ENCODE measurements at places on chromosomes 4 and X.
A peak's percentile ranks its signal among the peaks of the same experiment; 100 is the strongest.

DNA sequence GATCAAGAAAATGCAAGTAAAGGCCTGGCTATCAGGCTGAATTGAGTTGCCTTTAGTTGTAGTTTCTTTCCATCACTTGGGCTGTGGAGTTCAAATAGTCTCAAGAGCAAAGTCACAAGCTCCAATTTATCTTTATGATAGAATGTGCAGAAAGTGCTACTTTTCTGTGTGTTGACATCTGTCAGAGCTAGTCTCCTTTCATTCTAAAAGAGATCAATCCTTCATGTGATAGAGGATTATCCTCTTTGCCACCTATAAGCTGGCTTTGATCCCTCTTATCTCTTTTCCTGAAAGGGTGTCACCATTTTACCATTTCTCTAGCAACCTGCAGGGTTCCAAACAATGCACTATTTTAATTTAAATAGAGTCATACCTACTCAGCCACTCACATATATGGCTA is 224.9 kb downstream of the TEX13A start:
- DNase-seq: no peak

GRCh38 chr4:156974264-156974663 is 2.7 kb upstream of the PDGFC start:
- no peak for DNase-seq

- no peak for DNase-seq
Measured at GRCh38 chr4:184248216-184248615, 30.5 kb upstream of the ENPP6 start.

DNA sequence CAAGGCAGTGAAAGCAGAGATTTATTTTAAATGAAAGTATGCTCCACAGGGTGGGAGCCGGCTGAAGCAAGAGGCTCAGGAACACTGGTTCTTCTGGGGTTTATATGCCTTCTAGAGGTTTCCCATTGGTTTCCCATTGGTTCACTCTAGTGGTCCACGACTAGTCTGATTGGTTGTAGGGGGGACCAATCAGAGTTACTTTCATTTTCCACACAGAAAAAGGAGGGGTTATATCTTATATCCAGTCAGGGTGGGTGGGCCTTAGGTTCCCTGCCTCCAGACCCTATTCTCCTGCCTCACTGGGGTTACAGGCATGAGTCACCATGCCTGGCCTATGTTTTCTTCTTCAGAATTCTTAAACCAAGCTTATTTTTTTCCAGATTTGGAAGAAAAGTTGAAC is 101.6 kb downstream of the KLHL8 start:
- DNase-seq: peak; percentile 54

DNA sequence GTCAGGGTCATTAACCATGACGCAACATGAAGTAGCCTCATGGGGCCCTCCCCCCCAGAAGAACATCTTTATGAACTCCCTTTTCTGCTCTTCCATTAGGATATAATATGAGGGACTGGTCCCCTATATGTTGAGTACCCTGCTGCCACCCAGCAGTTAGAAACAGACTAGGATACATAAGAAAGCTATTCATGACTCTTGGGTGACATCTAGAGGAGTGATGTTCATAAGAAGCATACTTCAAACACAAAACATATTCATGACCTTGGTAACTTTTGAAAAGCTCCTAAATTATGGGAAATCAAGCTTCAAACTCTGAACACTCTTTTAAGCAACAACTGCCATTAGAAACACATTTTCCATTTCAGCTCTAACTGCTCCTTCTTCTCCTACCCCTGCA is 155.2 kb upstream of the SPIN4 start:
- peak; percentile 0 for DNase-seq

DNA sequence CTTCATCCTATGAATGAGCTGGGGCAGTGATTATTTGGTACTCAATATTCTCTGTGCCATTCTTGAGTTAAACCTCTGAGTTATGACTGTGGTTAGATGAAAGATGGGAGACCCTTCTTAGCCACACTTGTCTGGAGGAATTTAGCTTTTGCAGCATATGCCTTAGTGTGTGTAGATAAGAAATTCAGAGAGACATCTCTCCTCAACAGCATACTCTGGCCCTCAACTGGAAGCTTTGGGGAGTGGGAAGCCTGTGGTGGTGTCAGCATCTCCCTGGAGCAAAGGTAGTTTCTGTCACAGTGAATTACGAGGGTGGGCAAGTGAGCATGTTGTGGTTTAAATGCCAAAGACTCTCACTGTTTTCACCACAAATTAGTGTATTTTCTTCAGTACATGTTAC is 58.7 kb downstream of the UGT2A3 start:
- DNase-seq: no peak

GRCh38 chrX:85109235-85109634 is 105.6 kb downstream of the APOOL start:
- no peak for DNase-seq

- DNase-seq: no peak
Measured at GRCh38 chr4:56424697-56425514, 10.5 kb downstream of the PPAT start.

DNA sequence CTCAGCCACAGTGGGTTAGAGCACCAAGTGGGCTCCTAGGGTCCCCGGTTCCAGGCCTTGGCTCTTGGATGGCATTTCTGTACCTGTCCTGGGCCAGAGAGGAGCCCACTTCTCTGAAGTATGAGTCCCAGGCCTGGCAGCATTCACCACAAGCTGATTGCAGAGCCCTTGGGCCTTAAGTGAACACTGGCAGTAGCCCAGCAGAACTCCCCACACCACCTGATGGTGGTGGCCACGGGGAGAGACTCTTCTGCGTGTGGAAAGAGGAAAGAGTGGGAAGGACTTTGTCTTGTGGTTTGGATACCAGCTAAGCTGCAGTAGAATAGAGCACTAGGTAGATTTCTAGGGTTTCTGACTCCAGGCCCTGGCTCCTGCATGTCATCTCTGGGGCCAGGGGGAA is 104.8 kb downstream of the DLG3 start:
- DNase-seq: no peak

GRCh38 chrX:154486396-154487207 is at the start of gene UBL4A:
Gene UBL4A (minus strand): TSS chrX:154486615. CDS start chrX:154486584, 31 bp downstream.
- DNase-seq: peak; percentile 21

GRCh38 chr4:4666187-4666586 is 124.3 kb upstream of the STX18 start:
- no peak for DNase-seq

- DNase-seq: no peak
Measured at GRCh38 chrX:149205937-149206336, 299.2 kb downstream of the IDS start.
